ENCODE measurements at places on chromosomes 2 and 18.

DNA sequence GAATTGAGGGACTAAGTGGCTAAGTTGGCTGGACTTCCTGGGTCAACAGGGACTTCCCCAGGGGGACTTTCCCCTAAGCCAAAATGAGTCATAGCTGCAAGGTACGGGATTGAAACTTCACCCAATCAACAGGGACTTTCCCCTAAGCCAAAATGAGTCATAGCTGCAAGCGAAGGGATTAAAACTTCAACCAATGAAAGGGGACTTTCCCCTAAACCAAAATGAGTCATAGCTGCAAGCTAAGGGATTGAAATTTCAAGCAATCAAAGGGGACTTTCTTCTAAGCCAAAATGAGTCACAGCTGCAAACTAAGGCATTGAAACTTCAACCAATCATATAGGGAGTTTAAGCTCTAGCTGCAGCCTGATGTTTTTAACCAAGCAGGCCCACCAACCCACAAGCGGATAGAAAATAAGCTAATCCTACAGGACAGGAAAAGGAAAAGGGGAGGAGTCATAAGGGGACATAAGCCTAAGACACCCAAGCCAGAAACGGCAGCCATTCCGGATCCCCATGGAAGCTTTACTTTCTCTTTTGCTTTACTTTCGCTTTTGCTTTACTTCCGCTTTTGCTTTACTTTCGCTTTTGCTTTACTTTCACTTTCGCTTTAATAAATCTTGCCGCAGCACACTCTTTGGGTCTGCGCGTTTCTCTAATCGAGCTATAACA, 1375.4 kb upstream of the CELF4 start:
- DNase-seq: peak; percentile 72

- DNase-seq: no peak
Observed at GRCh38 chr18:36812678-36813077, 16.1 kb downstream of the TPGS2 start.

GRCh38 chr2:232190796-232191195, 187.8 kb upstream of the ALPP start:
- DNase-seq: no peak

GRCh38 chr2:80269806-80270205, 34.7 kb downstream of the LRRTM1 start:
- DNase-seq: no peak
